ENCODE measurements at places on chromosomes 13 and 19.

GRCh38 chr19:10654610-10655456 is 687 bp downstream of the ILF3 start:
- DNase-seq: peak; percentile 49

- no peak for DNase-seq
These were observed 6.2 kb downstream of the U2AF2 start for GRCh38 chr19:55660991-55661390.

- DNase-seq: no peak
These were observed 11.9 kb upstream of the C13orf42 start for GRCh38 chr13:51122868-51123566.

- DNase-seq: no peak
These were observed 94.6 kb downstream of the EFNB2 start for GRCh38 chr13:106440866-106441265.

- peak; percentile 53 for DNase-seq
These were observed 135.7 kb upstream of the SERP2 start for GRCh38 chr13:44237881-44238421.

- DNase-seq: no peak
These were observed 844.9 kb downstream of the OLFM4 start for GRCh38 chr13:53873558-53873957.

- DNase-seq: no peak
These were observed 200.1 kb downstream of the NDFIP2 start for GRCh38 chr13:79681069-79681468.

GRCh38 chr19:35318679-35319448 is 10.1 kb upstream of the CD22 start:
- DNase-seq: peak; percentile 59

GRCh38 chr13:41178040-41178439 is 16.3 kb downstream of the KBTBD7 start:
- no peak for DNase-seq

DNA sequence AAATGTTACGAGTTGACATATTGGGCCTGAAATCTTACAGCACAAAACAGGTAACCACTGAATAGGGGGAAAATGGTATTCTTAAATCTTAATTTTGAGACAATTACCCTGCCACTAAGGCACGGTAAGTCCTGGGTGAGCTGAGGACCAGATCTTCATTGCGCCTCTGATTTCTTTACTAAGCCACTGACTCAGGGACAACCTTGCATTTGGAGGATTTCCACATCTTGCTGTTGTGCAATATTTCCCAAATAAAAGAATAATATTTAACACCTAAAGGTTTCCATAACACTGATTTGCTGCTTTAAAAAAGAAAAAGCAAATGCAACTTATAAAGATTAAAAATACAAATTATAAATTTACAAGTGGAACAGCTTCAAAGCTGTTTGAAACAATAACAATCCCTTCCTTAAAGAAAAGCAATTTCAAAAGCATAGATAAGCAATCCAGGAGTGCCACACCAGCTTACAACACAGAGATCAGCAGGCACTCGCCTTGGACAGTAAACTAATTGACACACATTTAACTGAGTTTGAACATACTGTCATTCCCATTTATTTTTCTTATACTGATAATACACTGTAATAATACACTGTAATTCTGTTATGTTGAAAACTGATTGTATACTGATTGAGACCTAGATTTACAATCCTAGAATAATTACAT is 79.6 kb upstream of the DOCK9 start:
- DNase-seq: no peak

DNA sequence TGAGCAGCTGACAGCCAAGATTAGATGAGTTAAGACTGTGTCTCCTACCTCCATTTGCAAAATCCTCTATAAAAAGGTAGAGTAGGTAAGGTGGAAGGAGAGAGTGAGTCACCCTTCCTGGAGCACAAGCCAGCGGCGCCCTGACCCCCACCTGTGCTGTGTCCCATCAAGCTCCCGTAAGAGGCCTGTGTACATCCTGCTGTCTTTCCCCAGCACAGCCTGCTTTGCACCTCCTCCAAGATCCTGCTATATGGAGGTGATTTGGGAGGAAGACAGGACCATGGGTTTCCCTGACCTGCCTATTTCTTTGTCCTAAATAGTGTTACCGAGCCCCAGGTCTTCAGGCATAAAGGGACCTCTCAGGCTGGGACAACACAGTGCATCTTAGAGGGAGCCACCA is 62.3 kb upstream of the UQCRFS1 start:
- DNase-seq: no peak

GRCh38 chr19:49133621-49134454 is 14.5 kb downstream of the PPFIA3 start:
- DNase-seq: no peak

GRCh38 chr13:46660416-46660815 is 107.4 kb downstream of the LRCH1 start:
- no peak for DNase-seq

GRCh38 chr13:23903906-23904280 is 6.6 kb upstream of the C1QTNF9B start:
- DNase-seq: no peak

Measured in fibroblast of skin of back (primary cell).